Left cardiac atrium (tissue), 4 donors: ENCODE measurements at places on chromosomes 7 and 10. TPM values are rescaled to one million over a fixed set of nuclear protein-coding genes. Genes with fewer than 3 reads are reported as not detected.

- DNase-seq = peak; percentile 52
Measured at GRCh38 chr7:129635300-129636029, 23.9 kb downstream of the NRF1 start.

GRCh38 chr10:123995082-123995460 is 98.3 kb downstream of the CHST15 start:
- DNase-seq = no peak

GRCh38 chr10:15695852-15696251 is 23.9 kb downstream of the ITGA8 start:
- DNase-seq = no peak

DNA sequence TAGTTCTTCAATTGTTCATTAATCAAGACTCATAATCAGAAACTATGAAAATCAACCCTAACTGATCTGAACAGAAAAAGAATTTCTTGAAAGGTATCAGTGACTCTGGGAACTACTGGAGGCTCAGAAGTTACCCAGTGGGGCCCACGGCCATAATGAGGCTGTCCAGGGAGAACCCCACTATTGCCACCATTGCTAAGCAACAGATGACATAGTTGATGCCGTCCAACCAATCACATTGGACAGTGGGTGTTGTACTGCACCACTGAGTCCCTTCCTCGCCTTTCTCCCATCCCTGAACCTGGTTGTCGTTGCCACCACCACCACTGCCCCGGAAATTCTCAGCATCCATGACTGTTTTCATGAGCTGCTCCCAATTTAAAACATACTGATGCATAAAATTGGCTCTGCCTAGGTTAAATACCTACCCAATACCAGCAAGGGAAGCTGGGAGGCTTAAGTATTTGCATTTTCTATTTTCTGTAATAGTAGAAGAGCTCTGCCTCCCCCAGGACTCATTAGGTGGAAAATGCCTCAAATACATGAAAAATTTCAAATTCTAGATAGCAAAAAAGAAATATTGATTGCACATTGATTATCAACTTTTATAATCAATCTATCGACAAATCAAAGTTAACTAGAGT is 26.7 kb upstream of the USP6NL start:
- DNase-seq = no peak

GRCh38 chr7:11458736-11459483 is 373.1 kb downstream of the THSD7A start:
- DNase-seq = no peak

GRCh38 chr7:96855139-96855538 is 145.5 kb upstream of the SEM1 start:
- DNase-seq = no peak

DNA sequence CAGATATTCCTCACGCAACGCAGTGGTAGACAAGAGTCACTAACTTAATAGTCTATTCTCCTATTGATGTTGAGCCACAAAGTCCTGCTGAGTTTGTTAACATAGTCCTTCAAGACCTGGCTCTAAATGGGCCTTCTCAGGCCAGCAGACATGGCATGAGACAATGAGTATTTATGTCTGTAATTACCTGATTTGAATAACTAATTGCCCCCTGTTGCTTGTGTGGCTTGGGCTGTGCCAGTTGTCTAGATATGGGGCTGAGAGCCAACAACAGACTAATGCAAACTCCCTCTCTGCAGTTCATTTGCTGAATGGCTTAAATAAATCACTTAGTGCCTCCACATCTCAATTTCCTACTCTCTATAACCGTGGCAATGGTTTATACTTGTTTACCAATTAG is 65.5 kb upstream of the VWC2 start:
- no peak for DNase-seq

- no peak for DNase-seq
Measured at GRCh38 chr7:77627309-77627676, 69.0 kb upstream of the RSBN1L start.

DNA sequence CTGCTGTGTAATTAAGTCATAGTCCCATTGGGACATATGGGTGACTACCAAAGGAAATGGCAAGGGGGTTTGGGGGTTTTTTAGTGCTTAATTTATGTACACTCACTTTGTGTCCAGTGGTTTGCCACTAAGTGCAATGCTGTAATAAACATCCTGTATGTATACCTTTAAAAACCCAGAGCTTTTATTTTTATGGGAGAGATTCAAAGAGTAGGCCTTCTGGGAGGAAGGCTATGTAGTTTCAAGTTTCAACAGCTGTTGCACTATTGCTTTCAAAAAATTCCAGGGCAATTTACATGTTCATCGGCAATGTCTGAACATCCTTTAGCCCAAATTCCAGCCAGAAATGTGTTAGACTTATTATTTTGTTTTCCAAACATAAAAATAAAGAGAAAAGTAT is 744.7 kb downstream of the XPNPEP1 start:
- DNase-seq = no peak

GRCh38 chr10:26199841-26200240 is 16.7 kb upstream of the GAD2 start:
- no peak for DNase-seq

DNA sequence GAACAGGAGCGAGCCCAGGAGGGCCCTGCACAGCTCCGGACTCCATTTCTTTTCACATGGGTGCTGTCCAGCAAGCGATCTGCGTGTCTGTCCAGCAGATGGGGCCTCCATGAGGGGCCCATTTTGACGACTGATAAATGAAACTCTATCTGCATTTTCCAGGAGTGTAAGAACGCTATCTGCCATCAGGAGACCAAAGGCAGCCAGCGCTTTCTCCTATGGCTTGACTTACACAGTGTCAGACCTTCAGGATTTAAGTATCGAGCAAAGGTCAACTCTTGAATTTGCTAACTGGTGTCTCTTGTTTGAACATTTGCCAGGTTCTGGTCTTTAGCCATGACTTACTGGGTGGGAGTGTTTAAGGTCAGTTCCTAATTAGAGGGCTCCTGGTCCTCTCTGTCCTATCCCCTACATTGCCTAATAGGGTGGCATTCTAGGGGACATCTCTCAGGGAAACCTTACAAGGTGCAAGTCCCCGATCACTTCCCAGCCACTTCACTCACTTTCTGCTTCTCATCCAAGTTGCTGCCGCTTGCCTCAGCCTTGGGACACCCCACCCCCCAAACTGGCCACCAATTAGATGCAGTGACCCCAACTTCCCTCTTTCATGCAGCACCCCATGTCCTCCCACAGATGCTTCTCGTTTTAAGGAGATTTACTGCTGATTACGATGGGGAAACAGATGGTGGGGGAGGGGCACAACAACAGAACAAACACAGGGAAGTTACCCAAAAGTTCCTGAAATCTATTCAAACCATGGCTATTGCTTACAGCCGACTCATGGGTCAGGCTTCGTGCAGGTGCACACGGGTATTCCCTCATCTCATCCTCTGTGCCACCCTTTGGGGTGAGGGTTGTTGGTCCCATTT is 20.0 kb downstream of the VSIR start:
- peak; percentile 61 for DNase-seq

DNA sequence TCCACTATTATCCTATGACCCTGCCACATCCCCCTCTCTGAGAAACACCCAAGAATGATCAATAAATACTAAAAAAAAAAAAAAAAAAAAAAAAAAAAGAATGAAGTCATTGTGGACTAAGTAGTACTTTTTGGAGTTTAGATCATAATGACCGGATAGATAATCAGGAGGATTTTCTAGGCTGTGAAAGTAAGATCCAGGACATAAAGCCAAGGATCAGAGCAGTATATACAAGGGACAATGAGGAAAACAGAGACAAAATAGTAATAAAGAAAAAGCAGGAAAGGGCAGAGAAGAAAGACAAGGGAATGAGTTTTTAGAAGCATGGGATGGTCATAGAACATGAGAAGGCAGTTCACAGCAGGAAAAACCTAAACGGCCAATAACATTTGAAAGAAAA is 87.6 kb downstream of the AKAP9 start:
- no peak for DNase-seq

DNA sequence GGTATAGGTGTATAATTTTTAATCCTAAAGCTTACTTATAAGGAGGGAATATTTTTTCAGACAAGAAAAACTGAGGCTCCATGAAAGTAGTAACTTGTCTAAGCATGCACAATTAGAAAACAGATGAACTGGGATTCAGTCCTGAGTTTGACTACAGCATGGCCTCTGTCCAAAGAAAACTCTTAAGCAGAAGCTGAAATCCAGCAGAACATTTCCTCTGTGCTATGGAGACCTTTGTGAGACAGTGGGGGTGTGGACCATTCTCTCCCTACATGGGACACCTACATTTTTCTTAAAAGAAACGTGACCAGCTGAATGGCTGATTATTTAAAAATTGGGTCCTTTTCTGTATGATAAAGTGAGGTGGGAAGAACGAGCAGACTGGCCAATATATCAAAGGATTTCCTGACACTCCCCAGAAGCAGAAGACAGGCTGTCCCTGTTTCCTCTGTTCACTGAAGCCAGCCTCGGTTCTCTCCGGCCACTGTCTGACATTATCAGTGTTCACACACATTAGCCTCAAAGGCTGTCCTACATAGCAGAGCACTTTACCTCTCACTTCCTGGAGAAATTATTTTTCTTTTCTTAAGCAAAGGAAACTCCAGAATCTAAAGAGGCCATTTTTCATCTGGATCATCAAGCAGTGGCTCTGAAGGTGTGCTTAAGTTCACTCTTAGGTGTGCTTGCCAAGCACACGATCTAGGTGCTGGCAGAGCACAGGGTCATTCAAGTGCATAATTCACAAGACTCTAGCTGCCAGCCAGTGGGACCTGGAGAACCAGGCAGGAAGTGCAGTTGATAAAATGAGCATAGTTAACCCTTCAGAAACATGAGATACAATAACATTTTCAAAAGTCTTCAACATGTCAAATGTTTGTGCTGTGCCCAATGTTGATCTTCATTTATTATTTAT is 40.4 kb upstream of the KIAA1217 start:
- no peak for DNase-seq

DNA sequence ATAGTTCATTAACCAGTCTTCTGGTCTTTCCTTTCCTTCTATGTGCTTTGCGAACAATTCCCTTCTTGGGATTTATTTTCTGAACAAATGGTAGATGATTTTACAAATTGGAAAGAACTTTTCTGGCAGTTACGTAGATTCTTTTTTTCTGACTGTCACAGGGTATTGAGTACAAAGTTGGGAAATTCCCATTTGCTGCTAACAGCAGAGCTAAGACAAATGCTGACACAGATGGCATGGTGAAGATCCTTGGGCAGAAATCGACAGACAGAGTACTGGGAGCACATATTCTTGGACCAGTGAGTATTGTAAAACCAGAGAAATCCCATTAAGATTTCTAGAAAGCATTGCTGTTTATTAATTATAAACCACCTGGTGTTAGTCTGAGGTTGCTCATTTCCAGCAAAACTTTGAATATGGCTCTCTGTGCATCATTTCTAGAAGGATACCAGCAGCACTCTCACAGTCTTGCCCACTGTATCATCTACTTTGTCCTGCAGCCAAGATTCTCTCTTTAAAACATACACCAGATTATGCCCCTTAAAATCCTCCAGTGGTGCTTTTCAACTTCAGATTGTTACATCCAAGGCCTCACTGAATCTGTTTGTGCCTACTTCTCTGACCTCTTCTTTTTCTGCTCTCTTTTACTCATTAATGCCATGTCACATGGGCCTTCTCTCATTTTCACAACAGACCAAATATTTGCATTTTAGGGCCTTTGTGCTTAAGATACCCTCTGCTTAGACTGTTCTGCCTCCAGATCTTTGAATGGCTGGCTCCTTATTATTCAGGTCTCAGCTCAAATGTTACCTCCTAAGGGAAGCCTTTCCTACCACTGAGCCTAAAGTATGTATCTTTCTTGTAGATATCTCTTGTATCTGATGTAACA is 27.0 kb downstream of the DLD start:
- DNase-seq = no peak

DNA sequence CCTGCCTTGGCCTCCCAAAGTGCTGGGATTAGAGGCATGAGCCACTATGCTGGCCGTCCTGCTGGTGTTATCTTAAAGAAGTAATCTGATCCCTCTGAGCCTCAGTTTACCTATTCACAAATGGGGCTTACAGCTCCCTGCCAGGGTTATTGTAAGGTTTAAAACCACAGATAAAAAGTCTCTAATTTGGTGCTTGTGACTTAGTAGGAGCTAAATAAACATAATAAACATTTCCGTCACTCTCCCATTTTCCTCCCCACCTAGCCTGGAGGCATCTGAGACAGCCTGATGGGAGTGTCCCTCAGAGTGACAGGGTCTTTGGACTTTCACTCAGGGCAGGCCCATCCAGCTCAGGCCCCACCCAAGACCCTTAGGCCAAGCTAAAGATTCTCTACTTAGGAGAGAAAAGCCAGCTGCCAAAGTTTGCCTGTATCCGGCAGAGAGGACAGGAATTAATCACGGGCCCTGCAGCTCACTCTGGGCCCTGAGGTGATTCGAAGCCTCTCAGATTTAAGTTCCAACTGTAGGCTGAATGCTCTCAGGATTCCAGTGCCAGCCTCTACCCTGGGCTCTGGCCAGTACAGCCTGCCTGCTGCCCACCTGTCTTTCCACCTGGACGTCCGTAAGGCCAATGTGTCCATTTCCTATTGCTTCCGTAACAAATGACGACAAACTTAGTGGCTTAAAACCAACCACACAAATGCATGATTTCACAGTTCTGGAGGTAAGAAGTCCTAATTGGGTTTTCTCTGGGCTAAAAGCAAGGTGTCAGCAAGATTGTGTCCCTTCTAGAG is 21.8 kb upstream of the DUSP5 start:
- DNase-seq = no peak

- no peak for DNase-seq
Measured at GRCh38 chr10:13106387-13107045, 6.6 kb downstream of the OPTN start.

- no peak for DNase-seq
Measured at GRCh38 chr10:125482637-125483036, 200.3 kb downstream of the TEX36 start.

GRCh38 chr10:52232561-52233350 is 81.3 kb upstream of the DKK1 start:
- DNase-seq = no peak

GRCh38 chr10:100939763-100940344 is 27.1 kb downstream of the SLF2 start:
- DNase-seq = no peak

- no peak for DNase-seq
Measured at GRCh38 chr10:30384701-30385201, 35.7 kb upstream of the MTPAP start.

GRCh38 chr10:77163670-77164348 is 473.8 kb downstream of the KCNMA1 start:
- peak; percentile 48 for DNase-seq

GRCh38 chr10:131859341-131860020 is 41.3 kb upstream of the PPP2R2D start:
- no peak for DNase-seq

GRCh38 chr10:15333909-15334649 is 37.0 kb downstream of the FAM171A1 start:
- DNase-seq = no peak

DNA sequence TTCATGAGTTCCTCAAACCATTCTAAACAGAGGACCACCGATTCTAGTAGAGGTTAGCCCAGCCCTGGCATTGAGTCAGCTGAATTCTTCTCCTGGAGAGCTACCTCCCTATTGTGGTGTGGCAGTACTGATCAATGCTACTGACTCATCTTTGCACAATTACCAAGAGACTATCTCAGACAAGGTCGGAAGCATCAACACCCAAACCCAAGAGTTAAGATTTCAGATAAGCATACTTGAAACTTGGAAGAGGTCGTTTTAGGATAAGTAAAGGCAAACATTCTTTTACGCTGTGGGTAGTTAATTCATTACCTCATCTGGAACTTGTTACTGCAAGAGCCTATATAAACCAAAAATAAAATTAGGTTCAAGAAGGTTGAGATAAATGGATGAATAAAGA is 154.6 kb upstream of the NRBF2 start:
- no peak for DNase-seq

The GDF2 gene
- total RNA-seq = not detected

The TFEC gene
- 3.5 TPM for total RNA-seq

The NKX2-3 gene
- not detected for total RNA-seq

The CYP3A4 gene
- 0.32 TPM for total RNA-seq

The WNT8B gene
- not detected for total RNA-seq

The RELN gene
- 3.3 TPM for total RNA-seq
